ENCODE measurements at places on chromosomes 6 and 20.
A peak's percentile ranks its signal among the peaks of the same experiment; 100 is the strongest.

GRCh38 chr6:5968817-5969734, 37.6 kb downstream of the NRN1 start:
- DNase-seq, result no peak

DNA sequence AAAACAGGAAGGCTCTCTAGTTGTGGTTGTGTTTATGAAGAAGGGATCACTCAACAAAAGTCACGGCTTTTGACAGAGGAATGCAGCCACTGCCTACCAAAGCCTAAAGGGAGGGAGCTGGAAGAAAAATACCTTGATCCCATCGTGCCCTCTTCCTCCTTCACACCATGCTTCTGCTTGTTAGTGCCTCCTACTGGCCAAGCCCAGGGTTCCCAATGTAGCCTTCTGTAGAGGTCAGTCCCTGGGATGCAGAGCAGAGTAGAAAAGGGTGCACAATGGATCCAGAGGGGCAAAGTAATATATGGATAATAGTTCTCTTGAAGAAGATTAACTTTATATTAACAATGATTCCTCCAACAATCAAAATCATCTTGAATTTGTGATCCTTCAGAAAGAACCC, 293.5 kb upstream of the FERMT1 start:
- no peak for DNase-seq

DNA sequence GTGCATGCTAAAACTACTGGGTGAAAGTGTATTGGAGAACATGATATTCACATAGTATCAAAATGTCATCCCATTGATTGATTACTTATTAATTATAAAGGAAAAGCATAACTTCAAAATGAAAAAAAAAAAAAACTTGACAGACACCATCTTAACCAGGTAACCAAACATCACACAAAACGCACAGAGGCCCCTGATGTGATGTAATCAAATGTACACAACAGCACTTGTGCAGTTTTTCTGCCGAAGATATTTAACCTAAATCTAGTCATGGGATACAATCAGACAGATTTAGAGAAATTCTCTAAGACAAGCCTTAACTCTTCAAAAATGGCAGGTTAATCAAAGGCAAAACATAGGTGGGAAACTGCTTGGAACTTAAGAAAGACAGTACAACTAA, 102.0 kb upstream of the TENT5A start:
- no peak for DNase-seq

- DNase-seq, result no peak
These were observed 36.5 kb downstream of the SCML4 start for GRCh38 chr6:107787589-107787960.

- DNase-seq, result no peak
These were observed 50.4 kb downstream of the RPP40 start for GRCh38 chr6:4953440-4953839.

DNA sequence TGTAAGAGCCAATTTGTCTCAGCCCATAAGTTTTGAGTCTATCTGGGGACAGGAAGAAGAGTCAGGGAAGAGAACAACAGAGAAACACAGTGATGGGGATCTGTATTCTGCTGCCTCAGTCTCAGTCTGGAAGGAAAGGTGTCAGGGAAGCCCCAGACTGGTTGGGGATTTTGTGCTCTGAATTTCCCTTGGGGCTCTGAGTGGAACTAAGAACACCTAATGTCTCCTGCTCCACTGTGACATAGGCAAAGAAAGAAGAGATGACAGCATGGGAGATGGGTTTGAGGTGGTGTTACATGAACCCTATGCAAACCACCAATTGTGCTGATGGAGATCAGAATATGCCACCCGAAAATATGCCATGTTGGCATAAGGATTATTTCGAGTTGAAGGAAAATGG, 139.5 kb upstream of the MYLIP start:
- no peak for DNase-seq

GRCh38 chr6:17721671-17722070, 14.9 kb upstream of the NUP153 start:
- no peak for DNase-seq

DNA sequence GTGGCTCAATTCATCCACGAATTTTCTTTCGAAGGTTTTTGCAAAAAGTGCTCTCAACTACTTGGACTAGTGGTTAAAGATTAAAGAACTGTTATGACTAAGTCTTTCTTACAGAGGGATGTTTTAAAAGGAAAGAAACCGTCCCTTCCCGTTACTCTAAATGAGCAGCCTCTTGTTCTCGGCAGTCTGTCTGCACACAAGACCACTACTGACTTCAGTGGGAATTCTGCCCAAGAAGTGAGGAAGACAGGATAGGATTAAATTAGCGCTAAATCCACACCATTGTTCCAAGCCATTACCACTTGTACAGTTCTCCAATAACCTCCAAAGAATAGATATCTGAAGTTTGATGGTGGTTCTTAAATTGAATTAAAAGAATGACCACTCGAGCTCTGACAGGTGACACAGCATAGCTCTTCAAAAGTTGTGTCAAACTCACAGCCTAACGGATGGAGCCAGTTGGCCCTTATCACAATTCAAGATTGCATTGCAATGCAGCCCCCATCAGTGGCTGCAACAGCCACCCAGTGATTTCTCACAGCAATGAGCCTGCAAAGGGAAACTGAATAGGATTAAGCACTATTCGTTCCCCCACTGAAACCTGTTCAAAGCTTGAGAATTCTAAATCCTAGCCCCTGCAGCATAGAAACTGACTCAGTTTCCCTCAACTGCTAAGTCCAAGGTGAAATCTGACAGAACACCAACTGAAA, 1.8 kb downstream of the EPB41L2 start:
- no peak for DNase-seq

DNA sequence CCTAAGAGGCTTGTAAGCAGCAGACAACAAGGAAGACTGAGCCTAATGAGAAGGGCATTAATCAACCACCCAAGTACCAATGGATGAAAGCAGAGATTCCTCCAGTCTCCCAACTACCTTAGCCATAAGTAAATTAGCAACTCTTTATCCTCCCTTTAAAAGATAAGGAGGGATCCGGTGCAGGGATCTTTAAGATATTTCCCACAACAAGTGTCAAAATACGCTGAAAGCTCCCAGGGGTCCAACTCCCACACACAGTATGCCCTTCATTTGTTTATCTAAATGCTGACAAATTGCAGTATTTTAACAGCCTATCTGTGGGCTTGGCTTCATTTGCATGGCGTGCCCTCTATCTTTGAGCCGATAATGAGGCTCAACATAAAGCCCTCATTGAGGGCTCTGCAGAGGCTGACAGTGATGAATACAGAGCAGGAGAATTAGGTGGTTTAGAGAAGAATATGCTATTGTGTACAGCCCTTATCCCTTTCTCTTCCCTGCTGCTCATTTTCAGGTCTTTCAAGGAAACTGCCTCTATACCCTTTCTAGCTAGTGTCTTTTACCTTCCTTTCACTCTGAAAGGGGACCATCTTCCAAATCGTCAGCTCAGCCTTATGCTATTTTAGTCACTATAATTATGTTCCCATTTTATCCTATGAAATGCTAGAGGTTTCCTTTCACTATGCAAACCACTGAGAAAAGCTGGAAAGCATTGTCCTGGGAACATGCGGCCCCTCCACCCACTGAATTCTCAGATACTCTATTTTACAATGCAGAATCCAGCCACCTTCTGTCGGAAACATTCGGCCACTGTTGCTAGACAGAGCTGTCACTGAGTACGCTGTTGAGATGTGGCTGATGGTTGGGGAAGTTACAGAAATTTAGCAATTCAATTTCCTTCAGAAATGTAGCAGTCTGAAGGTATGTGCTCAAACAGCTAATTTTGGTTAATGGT, 575.2 kb upstream of the JAG1 start:
- DNase-seq, result no peak

- no peak for DNase-seq
These were observed 117.6 kb downstream of the LY86 start for GRCh38 chr6:6705915-6706675.

DNA sequence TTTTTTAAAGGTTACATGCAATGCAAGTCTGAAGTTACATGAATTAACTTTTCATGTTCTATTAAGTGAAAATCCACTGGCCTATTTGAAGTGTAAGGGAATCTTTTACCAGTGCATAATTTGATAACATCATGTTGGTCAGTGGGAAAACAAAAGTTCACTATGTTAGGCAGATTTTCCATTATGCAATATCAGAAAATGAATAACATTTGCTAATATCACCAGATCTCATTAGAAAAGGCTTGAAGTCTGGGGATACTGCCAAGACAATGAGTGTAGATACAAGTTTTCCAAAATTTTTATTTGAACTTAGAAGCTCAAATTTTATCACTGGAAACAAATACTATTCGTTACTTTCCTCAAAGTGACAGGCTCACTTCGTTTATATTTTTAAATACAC, 296.4 kb upstream of the CDH4 start:
- no peak for DNase-seq

DNA sequence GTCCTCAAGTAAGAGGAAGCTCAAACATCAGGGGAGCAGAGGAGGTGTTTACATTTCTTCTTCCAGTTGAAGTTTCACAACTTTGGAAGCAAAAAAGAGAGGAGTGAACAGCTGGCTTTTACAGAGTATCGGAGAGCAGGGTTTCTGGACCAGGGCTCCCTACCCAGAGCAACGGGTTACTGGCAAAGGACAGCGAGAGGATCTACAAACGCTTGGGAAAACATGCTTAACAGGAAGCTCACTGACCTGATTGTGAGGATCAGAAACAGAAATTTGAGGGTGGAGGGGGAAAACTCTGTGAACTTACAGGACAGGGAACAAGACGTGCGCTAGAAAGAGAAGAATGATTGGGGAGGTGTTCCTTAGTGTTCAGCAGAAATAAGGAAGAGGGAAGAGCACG, 85.7 kb upstream of the TAB2 start:
- DNase-seq, result no peak

DNA sequence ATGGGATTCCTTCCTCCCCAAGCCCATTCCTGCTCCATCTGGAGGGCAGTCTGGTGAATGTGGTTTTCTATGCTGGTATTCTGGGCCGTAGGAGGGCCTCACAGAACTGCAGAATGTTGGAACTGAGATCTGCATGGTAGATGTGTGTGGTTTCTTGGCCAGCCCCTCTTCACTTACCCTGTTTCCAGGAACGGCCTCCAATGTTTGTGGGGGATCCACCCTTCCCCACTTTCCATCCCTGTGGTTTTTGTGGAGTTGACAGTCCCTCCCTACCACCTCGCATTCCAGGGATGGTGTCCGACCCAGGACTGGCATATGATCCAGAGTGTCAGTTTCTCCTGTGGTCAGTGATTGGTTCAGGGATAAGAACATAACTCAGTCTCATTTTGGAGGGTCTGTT, 26.7 kb upstream of the TMEM14A start:
- DNase-seq, result no peak

DNA sequence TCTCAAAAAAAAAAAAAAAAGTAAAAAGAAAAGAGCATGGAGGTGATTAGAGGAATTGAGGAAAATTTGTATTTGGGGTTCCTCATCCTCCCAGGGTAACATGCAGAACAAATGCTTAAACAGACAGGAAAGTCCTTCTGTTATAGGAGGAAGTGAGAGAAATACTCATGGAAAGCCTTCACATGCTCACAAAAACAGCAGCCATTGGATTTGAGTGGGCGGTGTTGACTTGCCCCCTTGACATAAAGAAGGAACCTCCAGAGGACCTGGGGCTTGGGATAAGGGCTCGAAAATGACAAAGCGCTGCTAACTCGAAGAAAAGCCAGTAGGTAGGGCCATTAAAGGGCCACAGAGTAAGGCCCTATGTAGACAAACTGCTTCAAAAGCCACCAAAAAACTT, 17.5 kb upstream of the SAMHD1 start:
- DNase-seq, result no peak

GRCh38 chr6:53579338-53579737, 34.4 kb upstream of the GCLC start:
- DNase-seq, result no peak

- no peak for DNase-seq
These were observed 59.1 kb upstream of the CCDC28A start for GRCh38 chr6:138714493-138714892.

DNA sequence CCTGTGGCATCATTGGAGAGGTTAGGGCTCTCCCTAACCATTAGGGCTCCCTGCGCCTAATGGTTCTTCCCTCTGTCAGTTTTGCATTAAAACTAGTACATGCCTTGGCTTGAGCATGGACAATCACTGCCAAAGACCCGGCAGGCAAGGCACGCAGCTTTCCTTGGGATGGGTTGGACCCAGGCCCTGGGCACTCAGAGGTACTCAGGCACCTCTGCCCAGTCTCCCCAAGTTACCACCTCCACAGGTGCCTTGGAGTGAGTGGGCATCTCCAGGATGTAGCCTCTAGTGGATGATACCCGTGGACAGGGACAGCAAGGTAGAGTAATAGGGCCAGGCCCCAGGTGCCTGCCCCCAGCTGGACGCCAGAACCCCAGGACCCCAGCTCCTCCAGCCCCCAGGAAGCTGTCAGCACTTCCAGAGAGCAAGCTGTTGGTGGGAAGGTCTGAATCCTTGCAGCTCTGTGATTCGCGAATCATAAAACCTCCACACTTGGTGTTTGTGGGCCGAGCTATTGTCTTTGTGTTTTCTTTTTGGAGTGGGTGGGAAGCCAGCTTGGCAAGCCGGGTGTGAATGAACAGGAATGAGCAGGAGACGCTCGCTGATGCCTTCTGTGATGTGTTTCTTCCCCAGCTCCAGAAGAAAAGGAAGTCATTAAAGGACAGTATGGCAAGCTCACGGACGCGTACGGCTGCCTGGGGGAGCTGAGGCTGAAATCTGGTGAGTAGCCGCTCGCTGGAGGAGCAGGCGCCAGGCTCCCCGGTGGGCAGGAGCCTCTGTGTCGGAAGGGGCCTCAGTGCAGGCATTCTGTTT, 35.1 kb downstream of the SYNJ2 start:
- no peak for DNase-seq

DNA sequence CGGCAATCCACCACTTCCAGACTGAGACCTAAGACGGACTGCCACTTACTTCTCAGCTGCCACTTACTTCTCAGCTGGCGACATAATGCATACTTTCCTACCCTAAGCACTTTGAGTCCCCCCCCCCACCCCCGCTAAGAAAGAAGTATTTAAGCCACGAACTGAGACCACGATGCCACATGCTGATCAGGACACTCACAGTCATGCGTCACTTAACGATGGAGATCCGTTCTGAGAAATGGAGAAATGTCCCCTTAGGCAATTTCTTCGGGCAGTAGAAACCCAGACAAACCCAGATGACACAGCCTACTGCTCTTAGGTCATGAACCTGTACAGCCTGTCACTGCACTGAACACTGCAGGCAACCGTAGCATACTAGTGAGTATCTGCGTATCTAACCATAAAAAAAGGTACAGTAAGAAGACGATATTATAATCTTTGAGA, 690 bp downstream of the IFNGR1 start:
- DNase-seq, result no peak

- peak; percentile 83 for DNase-seq
These were observed 39.2 kb upstream of the TPD52L1 start for GRCh38 chr6:125114248-125114858.

DNA sequence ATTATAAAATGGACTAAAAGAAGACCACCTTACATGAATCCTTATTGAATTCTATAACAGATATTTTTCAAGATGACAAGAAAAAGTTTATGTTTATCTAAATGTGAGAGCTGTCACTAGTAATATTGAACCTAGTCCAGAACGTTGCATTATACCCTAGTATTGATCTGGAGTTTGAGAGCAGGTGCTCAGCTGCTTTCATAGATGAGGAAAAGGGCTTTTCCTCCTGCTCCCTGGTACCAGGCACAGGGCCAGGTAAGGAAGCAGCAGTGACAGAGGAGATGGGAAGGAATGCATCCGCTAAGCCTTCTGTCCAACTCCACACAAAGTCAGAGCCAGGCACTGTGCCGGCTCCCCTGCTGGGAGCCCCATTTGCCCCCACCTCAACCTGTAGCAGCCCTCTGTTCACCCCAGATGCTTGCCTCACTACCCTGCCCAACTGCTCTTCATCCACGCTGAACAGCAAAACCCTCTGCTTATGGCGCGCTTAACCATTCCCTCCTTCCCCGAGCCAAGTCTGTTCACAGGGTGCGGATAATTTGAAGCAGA, 393.1 kb downstream of the FRK start:
- no peak for DNase-seq

- no peak for DNase-seq
These were observed 34.9 kb downstream of the BTBD3 start for GRCh38 chr20:11952639-11953038.
